MCF 10A (cell line): ENCODE measurements at places on chromosomes 12 and 14.

- DNase-seq = no peak
These were observed 234.1 kb downstream of the KTN1 start for GRCh38 chr14:55814064-55814463.

DNA sequence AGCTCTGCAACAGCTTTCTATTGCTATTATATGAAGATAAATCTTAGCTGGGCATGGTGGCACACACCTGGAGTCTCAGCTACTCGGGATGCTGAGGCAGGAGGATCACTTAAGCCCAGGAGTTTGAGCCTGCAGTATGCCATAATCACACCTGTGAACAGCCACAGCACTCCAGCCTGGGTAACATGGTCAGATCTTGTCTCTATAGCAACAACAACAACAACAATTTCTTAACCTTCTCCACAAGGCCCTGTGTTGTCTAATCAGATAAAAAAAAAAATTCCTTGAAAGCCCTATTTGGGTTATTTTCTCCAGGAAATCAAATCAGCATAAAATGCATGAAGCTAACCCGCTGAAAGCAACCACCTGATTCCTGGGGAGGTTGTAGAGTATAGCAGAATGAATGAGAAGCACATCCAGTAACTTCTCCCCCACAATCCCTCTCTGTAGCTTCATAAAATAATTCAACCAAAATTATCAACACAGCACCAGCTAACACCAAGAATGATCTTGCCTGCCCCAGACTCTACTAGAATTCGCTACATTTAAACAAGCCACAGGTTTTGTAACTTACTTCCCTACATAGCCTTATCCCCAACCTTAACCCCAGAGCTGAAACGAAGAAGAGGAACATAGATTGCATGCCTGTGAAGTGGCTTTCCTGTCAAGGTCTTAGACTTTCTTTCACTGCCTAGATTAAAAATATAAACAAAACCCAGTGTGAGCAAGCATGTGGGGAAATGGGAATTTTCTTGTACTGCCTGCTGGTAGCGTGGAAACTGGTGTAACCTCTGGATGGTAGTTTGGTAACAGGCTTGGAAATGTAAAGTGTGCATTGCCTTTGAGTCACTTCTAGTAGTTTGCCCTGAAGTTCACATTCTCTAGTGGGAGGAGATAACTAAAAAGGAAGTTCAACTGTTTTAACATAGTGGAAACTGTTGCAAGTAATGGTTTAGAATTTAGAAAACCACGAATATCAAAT lies 6.0 kb upstream of the STK38L start:
- no peak for DNase-seq

GRCh38 chr14:100988956-100989355 lies 85.4 kb upstream of the RTL1 start:
- DNase-seq = no peak

GRCh38 chr12:57865084-57865751 lies 18.7 kb upstream of the CTDSP2 start:
- peak; percentile 81 for DNase-seq

DNA sequence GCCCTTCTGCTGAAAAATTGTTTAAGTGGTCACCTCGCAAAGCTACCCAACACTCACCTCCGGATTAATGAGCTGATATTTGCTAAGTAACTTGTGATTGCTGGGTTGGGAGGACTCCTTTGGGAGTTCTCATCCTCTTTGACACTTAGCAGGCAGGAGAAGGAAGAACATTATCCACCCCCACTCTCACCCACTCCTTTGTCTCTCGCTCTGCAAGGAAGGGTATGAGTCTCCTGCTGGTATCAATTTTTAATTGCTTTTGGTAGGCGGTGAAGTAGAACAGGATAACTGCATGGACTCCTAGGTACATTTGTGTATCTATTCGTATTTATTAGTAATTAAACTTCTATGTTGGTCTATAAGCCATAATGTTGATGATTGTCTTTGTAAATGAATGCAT lies 6.9 kb upstream of the ABHD12B start:
- no peak for DNase-seq

DNA sequence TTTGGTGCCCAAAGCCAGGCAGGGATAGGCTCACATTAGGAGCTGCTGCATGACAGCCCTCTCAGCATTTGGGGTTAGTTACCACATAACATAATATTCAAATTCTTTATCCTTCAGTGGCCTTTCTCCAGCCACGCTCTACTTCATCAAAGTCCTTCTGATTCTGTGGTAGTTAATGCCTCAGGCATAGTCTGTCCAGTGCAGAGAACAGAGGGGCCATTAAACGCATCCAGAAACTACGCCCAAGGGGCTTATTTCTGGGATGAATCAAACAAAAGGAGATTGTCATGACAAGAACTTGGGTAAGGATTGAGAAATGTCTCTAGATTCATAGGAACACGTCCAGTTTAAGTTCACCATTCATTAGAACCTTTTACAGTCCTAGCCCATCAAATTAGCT lies 183.4 kb upstream of the PLXNC1 start:
- no peak for DNase-seq

DNA sequence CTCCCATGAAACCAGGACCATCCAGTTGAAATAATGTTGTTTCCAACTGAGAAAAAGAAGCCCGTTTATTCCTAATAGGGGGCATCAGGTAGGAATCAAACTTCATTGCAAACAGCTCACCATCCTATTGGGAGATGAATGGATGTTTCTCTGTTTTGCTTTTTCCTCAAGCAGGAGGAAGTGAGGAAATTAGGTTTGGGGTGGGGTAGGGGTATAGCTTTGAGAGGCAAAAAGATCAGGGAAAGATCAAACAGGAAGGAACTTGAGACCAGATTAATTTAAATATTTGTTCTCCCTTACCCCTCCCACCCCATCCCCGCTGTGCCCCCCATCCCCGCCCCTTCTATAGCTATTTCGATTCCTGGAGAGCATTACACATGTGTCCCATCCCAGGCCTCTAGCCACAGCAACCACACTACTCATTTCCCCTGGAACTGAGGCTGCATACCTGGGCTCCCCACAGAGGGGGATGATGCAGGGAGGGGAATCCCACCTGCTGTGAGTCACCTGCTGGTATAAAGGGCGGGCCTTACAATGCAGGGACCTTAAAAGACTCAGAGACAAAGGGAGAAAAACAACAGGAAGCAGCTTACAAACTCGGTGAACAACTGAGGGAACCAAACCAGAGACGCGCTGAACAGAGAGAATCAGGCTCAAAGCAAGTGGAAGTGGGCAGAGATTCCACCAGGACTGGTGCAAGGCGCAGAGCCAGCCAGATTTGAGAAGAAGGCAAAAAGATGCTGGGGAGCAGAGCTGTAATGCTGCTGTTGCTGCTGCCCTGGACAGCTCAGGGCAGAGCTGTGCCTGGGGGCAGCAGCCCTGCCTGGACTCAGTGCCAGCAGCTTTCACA lies at the start of gene IL23A:
Gene IL23A, plus strand, starts transcription at position 577 of the 850 bp plus-strand sequence. Its CDS starts 161 bp downstream, at position 738.
- peak; percentile 33 for DNase-seq

GRCh38 chr12:106144847-106145246 lies 6.1 kb upstream of the NUAK1 start:
- no peak for DNase-seq

- DNase-seq = no peak
These were observed 139.5 kb upstream of the SOX5 start for GRCh38 chr12:24088751-24089509.

GRCh38 chr14:69042787-69043444 lies 63.8 kb upstream of the ACTN1 start:
- DNase-seq = no peak

GRCh38 chr12:12749433-12749832 lies 32.3 kb downstream of the CDKN1B start:
- no peak for DNase-seq

DNA sequence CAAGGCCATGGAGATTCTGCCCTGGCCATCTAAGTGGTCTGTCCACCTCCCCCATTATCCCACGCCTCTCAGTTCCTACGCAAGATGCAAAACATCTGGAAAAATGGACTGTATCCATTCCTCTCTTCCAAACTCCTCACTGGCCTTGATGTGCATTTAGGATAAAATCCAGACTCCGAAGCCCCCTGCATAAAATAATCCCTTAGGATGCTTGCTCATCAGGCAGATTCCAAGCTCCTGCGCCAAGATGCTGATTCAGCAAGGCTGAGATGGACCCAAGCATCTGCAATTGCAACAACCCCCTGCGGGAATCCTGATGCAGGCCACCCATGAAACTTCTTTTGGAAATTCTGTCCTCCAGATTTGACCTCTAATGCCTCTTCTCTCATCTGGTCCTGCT lies 81.6 kb downstream of the SPRING1 start:
- DNase-seq = no peak

- no peak for DNase-seq
These were observed 8.4 kb downstream of the RNU4-2 start for GRCh38 chr12:120283318-120283717.

DNA sequence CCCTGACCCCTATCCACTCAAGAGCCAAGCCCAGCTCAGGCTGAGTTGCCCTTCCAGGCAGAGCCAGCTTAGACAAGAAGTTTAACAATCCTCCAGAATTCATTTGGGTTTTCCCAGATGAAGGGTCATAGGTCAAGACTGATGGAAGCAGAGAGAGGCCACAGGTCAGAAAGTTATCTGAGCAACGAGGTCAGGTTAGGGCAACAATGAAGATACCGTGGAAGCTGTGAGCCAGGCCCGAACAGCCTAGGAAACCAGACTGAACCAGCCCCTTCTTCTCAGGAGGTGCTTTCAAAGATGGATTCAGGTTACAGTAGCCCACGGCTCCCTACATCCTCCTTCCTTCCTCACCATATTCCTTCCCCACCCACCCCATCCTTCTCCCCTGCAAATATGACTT lies 53.1 kb downstream of the RHOJ start:
- DNase-seq = no peak

DNA sequence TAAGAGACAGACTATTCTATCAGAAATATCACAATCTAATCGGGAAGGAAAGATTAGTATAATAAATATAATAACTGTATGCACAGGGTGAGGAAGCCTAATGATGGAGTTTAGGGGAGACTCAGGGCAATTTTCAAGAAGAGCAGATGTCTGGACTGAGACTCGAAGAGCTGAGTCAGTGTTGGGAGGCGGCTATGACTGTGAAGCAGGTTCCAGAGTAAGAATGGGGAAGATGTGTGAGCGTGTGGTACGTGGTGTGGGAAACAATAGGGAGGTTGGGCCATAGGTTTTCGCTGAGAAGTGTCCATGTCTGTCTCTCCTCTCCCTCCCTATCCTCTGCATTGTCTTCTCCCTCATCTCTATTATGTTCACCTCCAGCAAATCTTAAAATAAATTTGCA lies 85.6 kb downstream of the LMO3 start:
- no peak for DNase-seq

GRCh38 chr12:78787576-78787975 lies 77.0 kb upstream of the SYT1 start:
- DNase-seq = peak; percentile 9

GRCh38 chr14:101058571-101058970 lies 155.0 kb upstream of the RTL1 start:
- no peak for DNase-seq

GRCh38 chr12:11446372-11446771 lies 51.0 kb upstream of the PRB2 start:
- DNase-seq = no peak

DNA sequence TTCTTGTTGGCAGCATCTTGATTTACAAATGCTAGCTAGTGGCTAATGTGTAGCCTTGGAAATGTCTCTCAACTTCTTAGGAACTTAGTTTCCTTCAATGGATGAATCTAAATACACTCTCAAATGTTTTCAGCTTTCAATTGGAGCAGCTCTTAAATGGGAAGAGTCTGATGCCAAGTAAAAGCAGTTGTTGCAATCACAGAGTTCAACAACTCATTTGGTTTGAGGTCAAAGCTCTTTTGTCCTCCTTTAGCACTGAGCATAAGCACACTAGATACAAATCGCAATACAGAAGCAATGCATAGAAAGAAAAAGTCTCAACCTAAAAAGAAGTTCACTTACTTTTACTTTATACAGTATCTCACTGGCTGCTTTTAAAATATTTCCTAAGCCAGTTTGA lies 986.1 kb upstream of the FLRT2 start:
- DNase-seq = no peak

GRCh38 chr14:23903442-23903841 lies 50.1 kb upstream of the DHRS4 start:
- DNase-seq = no peak

DNA sequence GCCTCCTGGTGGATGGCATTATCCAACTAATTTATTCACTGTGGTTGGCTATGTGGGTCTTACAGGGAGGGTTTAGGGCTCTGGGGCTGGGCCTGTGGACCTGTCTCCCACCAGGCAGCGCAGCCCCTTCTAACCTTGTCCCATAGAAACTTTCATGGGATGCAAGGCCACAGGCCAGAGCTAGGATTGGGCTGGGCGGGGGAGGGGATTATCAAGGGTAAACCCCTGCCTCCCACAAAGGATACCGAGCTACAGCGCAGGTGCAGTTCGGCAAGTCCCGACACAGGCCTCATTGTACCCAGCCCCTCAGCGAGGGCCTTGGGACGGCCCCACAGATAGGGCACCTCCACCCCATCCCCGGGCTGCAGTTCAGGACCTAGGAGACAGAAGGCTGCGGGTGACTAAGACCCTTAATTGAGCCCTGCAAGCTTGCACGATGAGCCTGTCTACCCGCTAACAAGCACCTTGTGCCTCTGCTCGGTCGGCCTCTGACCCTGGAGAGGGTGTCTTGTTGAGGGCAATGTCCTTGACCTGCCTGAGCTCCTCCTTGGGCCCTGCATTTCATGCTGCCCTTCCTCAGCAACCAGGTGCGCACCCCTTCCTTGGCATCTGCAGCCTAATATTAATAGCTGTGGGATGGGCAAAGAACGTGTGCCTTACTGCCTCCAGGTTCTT lies 46.7 kb downstream of the PSMA6 start:
- no peak for DNase-seq

GRCh38 chr12:119869720-119870119 lies 7.4 kb downstream of the CIT start:
- peak; percentile 74 for DNase-seq

DNA sequence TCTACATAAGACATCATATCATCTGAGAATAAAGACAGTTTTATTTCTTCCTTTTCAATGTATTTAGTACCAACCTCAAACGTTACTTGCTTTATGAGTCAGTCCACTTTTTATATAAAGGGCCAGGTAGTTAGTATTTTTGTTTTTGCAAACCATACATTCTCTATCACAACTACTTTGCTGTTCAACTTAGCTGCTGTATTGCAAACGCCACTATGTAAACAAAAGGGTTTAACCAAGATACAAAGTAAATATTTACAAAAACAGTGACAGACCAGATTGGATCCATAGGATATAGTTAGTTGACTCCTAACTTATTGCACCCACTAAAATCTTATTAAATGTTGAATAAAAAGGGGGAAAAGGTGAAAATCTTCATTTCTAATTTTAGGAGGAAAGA lies 87.7 kb upstream of the FOXG1 start:
- DNase-seq = no peak

- no peak for DNase-seq
These were observed 52.8 kb upstream of the STXBP6 start for GRCh38 chr14:25102788-25103187.

- peak; percentile 4 for DNase-seq
These were observed 35.1 kb upstream of the RPL10L start for GRCh38 chr14:46686652-46687051.
